H4 (cell line): ENCODE measurements at places on chromosomes 11 and 22. TPM values are rescaled to one million over a fixed set of nuclear protein-coding genes. Genes with fewer than 3 reads are reported as not detected.

CSF2RB gene
- not detected in 2 replicates for total RNA-seq

- no peak for DNase-seq
Measured at GRCh38 chr11:97956904-97957303, 1063.8 kb upstream of the CNTN5 start.

DNA sequence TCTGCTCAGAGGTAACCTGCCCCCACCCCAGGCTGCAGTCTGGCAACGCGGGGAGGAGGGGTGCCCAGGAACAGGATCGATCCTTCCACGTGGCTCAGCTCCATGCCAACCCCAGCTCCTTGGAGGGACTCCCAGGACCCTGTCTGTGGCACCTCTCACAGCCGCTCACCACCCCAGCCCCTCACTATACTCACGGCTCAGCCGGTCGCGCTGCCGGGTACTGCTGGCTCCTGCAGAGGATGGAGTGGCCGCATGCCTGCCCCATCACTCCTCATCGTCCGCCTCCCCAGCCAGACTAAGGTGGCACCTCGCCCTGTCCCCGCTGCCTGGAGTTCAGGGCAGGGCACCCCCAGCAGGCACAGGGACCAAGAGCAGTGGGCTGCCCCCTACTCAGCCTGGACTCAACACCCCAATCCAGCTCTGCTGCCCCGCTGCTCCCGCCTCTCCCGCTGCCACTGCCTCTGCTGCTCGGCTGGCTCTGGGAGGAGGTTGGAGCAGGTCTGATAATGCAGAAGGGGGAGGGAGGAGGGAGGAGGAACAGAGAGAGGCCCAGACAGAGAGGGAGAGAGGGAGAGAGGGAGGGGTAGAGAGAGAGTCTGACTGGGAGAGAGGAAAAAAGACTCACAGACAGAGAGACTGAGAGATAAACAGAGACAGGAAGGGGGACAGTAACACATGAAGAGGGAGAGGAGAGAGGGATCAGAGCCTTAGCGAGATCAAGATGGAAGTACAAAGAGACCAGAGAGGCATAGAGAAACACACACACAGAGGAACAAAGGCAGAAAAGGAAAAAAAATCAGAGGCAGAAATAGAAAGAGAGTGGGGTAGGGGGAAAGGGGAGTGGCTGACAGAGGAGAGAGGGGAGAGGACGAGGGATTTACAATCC is at the start of gene PDE2A:
Gene PDE2A (minus strand): TSS at position 480 of the 886 bp plus-strand sequence. CDS start 215 bp downstream, at position 265.
- DNase-seq, result no peak

RHOD gene
- total RNA-seq, result not detected in 2 replicates

DNA sequence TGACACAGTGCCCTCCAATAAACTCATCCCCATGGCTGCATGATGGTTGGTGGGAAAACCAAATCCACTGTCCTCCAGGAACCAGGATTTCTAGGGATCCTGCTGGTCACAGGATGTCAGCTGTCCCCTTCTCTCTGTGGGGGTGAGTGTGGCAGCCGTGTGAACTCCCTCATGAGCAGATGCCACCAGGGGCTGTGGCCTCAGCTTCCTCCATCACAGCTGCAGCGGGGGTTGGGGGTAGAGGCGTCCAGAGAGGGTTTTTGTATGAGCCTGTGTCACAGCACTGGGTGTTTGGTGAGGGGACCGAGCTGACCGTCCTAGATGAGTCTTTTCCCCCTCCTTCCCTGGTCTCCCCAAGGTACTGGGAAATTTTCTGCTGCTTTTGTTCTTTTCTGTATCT is 26.4 kb downstream of the IGLL5 start:
- no peak for DNase-seq

GRCh38 chr11:63716046-63716445 is 34.7 kb downstream of the RTN3 start:
- DNase-seq, result no peak

GRCh38 chr11:68148071-68148805 is 27.1 kb upstream of the CHKA start:
- no peak for DNase-seq

DNA sequence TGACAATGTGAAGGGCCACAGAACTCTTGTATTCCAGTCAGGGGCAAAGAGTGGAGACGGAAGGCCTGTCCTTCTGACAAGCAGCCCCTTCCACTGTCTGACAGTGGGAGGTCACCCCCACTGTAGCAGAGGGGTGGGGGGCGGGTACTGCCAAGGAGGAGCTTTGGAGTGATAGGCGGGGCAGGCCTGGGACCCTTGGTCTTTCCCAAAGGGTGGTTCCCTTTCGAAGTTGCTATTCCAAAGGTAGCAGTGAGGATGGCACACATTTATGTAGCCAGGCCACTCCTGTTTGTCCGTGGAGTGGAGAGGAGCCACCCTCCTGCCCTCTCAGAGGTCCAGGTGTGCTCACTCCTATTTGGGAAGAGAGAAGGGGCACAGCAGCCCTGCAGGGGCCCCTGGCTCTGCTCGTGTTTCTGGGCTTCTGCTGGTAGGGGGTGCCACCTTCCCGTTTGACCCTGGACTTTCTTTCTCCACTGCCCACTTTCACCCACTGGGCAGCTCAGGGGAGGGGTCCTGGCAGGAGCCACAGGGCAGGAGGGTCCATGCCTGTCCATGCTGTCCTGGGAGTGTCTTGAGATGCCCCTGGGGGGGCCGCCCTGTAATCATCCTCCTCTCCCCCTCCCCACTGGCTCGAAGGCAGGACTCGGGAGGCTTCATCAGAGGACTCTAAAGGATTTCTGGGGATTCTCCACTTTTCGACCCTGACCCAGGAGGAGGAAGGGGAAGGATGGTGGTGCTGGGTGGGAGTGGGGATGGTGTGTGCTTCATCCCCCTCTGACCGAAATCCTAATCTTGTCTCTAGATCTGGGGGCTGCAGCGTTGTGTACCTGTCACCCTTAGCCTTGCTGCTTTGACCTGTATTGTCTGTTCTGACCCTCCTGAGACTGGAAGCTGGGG is 994 bp downstream of the TAGLN start:
- no peak for DNase-seq

MOB2 gene
- total RNA-seq, result 15.2 and 18.1 TPM in 2 replicates

GRCh38 chr11:15434529-15434928 is 319.8 kb downstream of the INSC start:
- no peak for DNase-seq

GRCh38 chr22:36773935-36774334 is 2.0 kb downstream of the IFT27 start:
- DNase-seq, result peak; percentile 29

DNA sequence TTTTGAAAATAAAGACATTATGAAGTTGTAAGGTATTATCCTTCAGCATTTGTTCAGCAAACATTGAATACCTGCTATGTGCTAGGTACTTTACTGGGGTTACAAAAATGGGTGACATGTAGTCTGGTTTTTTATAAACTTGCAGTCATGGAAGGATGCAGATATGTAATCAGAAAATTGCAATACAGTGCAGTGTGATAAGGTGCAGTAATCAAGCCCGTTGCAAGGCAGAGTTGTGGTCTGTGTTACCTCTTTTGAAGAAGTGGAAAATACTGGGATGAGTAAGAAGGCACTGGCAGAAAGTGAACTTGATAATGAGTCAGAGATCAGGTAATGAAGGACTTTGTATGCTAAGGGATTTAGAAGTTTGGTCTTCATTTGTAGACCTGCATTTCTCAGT is 8.1 kb downstream of the FBXO7 start:
- DNase-seq, result no peak

GRCh38 chr22:48051796-48052620 is 1289.6 kb downstream of the TBC1D22A start:
- DNase-seq, result no peak

GRCh38 chr11:74255741-74256375 is 55.6 kb downstream of the P4HA3 start:
- peak; percentile 51 for DNase-seq

- DNase-seq, result no peak
Measured at GRCh38 chr11:105840391-105840790, 181.6 kb downstream of the MSANTD4 start.

GRCh38 chr11:130420478-130421198 is 7.8 kb downstream of the ADAMTS8 start:
- peak; percentile 58 for DNase-seq

GRCh38 chr11:38900211-38900610 is 2302.2 kb upstream of the RAG2 start:
- DNase-seq, result no peak

OR8D1 gene
- total RNA-seq, result not detected in 2 replicates

RAG1 gene
- total RNA-seq, result 0.23 and 0.39 TPM in 2 replicates

DNA sequence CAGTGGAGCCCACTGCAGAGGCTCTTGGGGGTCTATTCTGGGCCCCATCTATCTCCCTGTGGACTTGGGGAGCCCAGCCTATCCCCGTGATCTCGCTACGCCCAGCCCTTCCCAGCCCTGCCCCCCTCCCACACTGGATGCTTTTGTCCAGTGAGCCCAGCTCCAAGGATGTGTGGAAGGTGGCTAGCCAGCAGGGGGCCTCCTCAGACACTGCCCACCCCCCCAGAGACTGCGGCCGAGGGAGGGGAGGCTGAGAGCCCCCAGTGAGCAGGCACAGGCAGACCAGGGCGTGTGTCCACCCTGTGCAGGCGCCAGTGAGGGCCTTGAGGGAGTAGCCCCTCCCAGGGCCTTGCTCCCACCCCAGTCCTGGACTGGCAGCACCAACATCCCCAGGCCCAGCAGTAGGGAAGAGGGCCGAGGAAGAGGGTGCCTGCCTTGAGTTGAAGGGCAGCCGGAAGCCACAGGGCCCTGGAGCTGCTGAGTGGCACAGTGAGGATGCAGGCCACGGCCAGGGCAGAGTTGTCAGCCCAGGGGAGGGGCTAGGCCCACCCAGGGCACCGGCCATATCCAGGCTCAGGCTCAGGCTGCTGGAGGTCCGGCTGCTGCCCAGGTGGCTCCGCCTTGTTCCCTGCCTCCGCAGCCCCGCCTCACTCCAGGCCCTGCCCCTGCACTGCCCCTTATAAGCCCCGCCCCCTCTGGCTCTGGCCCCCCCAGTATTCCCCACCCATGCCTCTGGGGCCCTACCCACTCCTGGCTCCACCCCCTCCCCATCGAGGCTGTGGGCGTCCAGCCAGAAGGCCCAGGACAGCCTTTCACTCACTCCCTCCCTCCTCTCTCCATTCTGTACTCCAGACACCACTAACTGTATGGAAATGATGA is 28.0 kb downstream of the MOB2 start:
- DNase-seq, result no peak

ANO1 gene
- 0.37 TPM in 1 of 2 replicates, not detected in the other for total RNA-seq

- no peak for DNase-seq
Measured at GRCh38 chr22:35134637-35135036, 68.7 kb downstream of the ISX start.

- no peak for DNase-seq
Measured at GRCh38 chr22:27794226-27794625, 7.3 kb downstream of the MN1 start.

DNA sequence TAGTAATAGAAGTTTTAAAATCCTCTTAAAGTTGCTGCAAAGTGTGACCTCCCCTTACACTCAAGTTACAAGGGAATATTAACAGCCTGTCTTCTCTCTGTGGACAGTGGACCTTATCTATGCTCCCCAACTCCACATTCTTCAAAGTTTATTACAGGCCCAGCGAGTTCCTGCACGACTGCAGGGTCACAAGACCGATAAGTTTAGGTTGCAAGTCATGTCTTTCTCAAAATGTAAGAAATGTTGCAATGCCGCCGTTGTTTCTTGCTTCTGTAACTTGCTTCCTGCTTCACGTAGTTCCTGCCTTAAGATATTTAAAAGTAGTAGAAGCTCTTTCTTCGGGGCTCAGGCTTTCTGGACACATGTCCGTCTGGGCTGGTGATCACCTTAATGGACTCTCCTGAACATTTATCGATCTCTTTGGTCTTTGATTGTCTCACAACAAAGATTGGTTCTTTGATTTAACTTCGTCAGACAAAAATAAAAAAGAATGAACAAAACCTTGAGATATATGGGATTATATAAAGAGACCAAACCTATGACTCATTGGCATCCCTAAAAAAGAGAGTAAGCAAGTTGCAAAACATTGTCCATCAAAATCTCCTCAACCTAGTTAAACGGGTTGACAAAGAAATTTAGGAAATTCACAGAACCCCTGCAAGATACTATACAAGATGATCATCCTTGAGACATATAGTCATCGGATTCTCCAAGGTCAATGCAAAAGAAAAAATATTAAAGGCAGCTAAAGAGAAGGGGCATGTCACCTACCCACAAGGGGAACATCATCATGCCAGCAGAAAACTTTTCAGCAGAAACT is 45.4 kb upstream of the GLYAT start:
- DNase-seq, result no peak

GRCh38 chr22:17119481-17120202 is 1.5 kb downstream of the TMEM121B start:
- DNase-seq, result no peak

CRACR2B gene
- total RNA-seq, result not detected in 2 replicates

OR51B6 gene
- total RNA-seq, result not detected in 2 replicates

DNA sequence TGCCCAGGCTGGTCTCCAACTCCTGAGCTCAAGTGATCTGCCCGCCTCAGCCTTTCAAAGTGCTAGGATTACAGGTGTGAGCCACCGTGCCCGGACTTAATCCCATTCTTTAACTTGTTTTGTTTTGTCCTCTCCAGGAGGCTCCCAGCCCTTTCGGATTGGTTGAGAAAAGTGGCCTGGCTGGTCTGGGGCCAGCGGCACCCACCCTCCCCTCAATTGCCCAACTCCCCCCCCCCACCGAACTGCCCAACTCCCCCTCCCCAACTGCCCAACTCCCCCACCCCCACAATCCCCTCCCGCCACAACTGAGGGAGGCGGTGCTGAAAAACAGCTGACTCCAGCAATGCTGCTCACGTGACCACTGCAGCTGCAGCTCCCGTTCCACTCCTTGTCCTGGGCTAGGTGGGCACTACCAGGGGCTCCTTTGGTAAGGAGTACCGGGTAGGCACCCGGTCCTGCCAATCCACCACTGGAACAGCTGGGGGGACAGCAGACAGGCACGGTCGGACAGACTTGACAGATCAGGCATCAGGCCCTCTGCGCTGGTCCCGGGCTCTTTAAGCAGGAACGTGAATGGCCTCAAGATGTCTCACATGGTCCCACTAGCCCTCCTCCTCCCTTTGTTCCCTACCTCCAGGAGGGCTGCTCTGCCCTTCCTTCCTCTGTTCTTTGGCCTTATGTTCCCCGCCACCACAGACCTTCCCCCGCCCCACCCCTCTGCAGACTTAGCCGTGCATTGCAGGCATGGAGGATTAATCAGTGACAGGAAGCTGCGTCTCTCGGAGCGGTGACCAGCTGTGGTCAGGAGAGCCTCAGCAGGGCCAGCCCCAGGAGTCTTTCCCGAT is at the start of gene TCN2:
Gene TCN2 (plus strand): TSS at position 720 of the 845 bp plus-strand sequence. CDS start 158 bp downstream, outside the sequence.
- peak; percentile 54 for DNase-seq

CSRP3 gene
- total RNA-seq, result not detected in 2 replicates

UPK3A gene
- not detected in 2 replicates for total RNA-seq

MOGAT2 gene
- not detected in 2 replicates for total RNA-seq

BATF2 gene
- total RNA-seq, result 1.8 and 2.3 TPM in 2 replicates

AIFM3 gene
- not detected in 2 replicates for total RNA-seq
